Activated CD4-positive, alpha-beta T cell treated with anti-CD3 and anti-CD28 coated beads for 24 hours (primary cell): ENCODE measurements at places on chromosomes 3 and 15.

DNA sequence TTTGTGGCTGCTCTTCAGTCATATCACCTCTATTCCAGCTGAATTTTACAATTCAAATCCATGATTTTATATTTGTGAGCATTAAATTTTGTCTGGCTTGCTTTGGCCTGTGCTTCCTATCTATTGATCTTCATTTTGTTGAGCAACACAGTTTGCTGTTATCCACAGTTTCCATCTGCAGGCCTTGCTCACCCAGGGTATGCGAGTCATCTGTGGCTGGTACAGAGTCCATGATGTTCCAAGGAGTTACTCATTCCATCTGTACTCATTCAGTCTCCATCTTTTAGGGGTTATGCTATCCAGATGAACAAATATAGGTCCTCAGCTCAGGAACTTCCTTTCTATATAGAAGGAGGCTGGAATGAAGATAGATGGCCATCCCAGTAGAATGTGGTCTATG lies 70.1 kb upstream of the CCK start:
- DNase-seq = no peak

DNA sequence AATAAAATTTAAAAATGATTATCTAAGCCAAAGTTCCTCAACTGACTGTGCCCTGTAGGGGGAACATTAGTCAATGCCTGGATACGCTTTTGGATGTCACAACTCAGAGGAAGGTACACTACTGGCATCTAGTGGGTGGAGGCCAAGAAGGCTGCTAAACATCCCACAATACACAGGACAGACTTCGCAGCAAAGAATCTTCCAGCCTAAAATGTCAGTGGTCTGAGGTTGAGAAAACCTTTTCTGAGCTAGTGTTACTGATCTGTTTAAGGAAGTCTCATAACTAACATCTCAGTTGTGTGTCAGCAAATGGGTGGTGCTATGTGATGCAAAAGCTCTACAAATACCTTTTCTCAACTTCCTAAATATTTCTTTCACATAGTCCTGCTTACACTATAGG lies 20.9 kb upstream of the LDHAL6B start:
- DNase-seq = no peak

- no peak for DNase-seq
Observed at GRCh38 chr3:188533612-188534357, 379.8 kb downstream of the LPP start.

GRCh38 chr3:74537857-74538256 lies 76.6 kb downstream of the CNTN3 start:
- DNase-seq = no peak

GRCh38 chr3:48428572-48429316 lies 1.1 kb downstream of the PLXNB1 start:
- DNase-seq = no peak

DNA sequence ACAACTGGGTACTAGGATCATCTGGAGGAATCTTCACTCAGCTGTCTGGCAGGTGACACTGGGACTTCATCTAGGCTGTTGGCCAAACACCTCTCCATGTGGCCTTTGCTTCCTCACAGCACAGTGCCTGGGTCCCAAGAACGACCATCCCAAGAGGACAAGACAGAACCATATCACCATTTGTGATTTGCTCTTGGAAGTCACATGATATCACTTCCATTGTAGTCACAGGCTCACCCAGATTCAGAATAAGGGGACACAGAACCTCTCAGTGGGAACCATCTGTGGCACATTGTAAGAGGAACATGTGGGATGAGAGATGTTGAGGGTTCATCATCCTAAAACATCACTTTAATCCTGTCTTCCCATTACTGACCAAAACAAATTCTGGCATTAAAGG lies 1.9 kb upstream of the PSMA4 start:
- no peak for DNase-seq

DNA sequence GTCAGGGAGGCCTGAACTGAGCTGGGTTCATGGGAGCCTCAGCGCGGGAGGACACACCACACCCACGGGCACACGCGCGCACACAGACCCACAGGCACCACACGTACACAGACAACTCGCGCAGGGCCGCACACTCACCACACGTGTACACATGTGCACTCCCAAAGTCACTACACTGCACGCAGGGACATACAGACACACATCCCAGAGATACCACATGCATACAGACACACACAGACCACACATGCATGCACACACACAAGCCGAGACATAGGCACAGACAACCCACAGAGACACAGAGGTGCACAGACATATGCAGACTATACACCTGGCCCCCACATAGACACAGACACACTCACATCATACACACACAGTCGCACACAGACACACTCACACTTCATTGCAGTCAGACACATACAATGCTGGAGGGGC lies 1.1 kb upstream of the MGLL start:
- no peak for DNase-seq

DNA sequence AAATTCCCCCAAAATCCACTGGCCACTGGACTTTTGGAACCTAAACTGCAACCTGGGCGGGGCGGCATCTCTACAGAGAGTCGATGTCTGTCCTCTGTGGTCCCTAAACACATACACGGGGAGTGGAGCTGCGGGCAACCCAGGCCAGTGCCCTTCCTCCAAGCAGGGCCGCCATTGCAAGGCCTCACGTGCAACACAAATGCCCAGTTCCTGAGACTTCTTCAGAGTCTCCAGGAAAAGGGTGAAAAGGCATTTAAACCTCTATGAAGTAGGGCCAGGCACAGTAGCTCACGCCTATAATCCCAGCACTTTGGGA lies 4.9 kb downstream of the MUC4 start:
- DNase-seq = no peak

DNA sequence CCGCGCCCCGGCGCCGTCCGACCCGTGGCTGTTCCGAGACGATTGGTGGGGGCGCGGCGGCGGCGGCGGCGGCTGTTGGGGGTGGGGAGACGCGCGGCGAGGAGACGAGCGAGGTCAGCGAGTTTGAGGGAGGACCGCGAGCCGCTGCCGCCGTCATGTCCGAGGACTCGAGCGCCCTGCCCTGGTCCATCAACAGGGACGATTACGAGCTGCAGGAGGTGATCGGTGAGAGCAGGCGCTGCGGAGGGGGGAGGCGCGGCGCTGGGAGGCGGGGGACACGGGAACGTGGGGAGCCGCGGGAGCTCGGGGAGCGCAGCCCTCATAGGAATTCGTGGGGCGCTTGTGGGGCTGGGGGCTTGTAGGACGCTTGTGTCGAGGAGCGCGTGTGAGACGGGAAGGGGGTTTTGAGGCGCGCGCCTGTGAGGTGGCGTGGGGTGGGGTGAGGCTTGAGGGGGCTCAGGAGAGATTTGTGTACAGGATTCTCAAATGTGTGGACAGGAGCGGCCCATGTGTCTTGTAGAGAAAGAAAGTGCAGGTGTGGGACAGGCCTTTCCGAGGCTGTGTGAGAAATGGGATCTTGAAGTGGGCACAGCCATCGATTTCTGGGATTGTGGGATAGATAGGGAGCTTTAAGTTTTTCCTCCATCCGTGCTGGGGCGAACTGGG lies 518 bp downstream of the OXSR1 start:
- DNase-seq = peak; percentile 18

- DNase-seq = peak; percentile 13
Observed at GRCh38 chr3:136818769-136819391, at the start of gene SLC35G2. Gene SLC35G2, plus strand, starts transcription at chr3:136819126. Its CDS starts 35,335 bp downstream, at chr3:136854461.

DNA sequence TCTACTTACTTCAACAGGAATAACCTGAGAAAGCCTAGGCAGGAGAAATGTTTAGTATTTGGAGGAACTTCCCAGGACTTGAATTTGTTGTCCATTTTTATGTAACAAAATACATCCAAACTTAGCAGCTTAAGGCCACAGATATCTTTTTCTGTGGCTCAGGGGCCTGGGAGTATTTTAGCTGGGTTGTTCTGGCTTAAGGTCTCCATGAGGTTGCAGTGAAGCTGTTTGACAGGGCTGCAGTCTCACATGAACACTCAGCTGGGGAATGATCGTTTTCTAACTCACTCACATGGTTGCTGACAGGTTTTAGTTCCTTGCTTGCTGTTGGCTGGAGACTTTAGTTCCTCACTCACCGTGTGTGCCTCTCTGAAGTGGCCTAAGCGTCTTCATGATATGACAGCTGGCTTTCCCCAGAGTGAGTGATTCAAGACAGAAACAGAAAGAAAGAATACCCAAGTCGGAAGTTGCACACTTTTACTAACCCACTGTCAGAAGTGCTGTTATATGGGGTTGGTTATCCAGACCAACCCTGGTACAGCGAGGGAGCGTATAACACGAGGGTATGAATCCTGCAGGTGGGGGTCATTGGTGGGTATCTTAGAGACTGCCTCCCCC lies 229.7 kb upstream of the TBL1XR1 start:
- DNase-seq = peak; percentile 41

- no peak for DNase-seq
Observed at GRCh38 chr3:23175341-23176083, 27.6 kb upstream of the UBE2E2 start.

GRCh38 chr3:111846717-111847116 lies 12.3 kb upstream of the PHLDB2 start:
- DNase-seq = no peak

DNA sequence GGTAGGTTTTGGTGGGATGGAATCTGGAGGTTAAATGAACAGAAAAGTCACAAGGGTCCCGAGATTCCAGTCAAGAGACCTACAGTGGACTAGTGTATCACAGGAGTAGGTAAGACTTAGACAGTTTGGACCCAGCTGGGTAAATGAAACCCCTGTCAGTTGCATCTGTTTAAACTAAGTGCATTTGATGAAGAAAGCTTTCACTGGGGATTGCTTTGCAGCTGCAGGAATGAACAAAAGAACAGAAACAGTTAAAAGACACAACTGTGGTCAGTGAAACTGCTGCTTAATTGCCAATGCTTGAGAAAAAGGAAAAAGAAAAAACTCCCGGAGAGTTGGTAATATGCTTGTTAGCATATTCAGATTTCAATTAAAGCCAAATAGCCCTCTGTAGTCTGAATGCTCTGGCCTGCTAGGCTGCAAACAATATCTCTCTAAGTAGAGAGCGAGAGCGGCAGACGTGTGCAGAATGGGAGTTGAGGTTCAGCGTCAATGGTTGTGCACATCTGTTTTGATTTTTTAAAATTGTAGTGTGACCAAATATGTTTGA lies 37.1 kb downstream of the OXNAD1 start:
- no peak for DNase-seq

GRCh38 chr3:80227216-80227615 lies 459.4 kb upstream of the ROBO1 start:
- DNase-seq = no peak

DNA sequence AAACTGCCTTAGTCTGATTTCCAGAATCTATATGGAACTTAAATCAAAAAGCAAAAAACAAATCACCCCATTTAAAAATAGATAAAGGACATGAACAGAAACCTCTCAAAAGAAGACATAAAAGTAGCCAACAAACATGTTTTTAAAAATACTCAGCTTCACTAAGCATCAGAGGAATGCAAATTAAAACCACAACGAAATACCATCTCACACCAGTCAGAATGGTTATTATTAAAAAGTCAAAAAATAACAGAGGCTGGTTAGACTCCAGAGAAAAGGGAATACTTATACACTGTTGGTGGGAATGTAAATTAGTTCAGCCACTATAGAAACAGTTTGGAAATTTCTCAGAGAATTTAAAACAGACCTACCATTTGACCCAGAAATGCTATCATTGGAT lies 367.9 kb downstream of the ZIC4 start:
- DNase-seq = no peak

- DNase-seq = no peak
Observed at GRCh38 chr3:152589644-152590043, 245.3 kb upstream of the P2RY1 start.

- no peak for DNase-seq
Observed at GRCh38 chr3:70999730-71000129, 583.8 kb downstream of the FOXP1 start.

- no peak for DNase-seq
Observed at GRCh38 chr3:155763870-155764463, 19.1 kb upstream of the PLCH1 start.

- DNase-seq = no peak
Observed at GRCh38 chr3:56133423-56133822, 334.8 kb downstream of the ERC2 start.

DNA sequence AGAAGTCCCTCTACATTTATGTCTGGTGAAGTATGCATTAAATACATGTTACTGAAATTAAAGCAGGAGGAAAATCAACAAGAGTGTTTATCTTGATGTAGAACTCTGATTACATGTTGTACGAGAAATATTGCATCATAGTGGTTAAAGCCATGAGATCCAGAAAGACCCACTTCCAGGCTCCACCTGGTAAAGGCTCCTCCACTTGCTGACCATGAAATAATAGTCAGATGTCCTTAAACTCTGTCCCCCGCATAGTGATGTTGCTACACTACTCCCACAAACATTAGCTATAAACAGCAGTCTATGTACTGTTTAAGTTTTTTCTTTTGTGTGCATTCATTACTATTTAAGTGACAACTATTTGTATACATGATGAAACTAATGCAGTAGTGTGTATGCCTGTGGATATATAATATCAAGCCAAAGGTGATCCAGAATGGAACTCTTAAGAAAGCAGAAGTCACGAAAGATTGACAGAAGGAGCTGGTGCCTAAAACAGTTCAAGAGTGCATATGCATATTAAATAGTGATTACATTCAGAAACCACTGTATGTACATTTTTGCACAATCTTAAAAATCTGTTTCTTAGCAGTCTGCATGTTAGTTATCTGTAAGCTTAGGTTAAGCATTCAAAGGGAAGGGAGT lies 264.4 kb upstream of the KCNMB2 start:
- DNase-seq = no peak

- no peak for DNase-seq
Observed at GRCh38 chr3:40363674-40364073, 23.3 kb upstream of the ENTPD3 start.

GRCh38 chr3:134074001-134074789 lies 44.5 kb upstream of the SLCO2A1 start:
- no peak for DNase-seq

DNA sequence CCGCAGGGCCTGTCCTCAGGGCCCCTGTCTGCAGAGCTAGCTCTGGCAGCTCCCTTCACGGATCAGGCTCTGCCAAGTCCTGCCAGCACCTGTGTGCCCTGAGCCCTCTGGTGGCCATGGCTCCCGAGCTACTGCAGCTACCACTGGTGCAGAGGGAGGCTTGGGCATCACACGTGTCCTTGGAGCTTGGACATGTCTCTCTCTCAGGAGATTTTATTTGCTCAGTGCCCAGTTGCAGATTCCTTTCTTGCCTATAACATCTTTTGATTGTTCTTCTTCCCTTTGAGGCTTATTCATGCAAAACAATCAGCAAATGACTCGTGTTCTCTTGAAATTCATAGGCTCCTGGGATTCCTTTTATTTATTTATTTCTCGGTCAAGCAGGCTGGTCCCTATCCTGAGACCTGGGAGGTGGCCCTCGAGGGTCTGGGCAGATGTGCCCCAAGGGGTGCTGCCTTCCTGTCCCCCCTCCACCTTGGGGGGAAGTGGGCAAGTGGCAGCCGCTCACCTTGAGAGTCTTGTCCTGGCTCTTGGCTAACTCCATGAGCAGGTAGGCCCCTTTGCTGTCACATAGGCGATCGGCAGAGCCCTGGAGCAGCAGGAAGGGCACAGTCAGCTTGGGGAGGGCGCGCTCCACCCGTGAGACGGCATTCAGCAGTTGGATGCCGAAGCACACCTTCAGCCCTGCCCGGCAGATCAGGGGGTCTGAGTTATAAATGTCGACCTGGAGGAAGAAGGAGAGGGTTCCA lies 21.9 kb downstream of the ABTB1 start:
- no peak for DNase-seq
